ENCODE measurements at places on chromosomes 13 and 19. TPM values are rescaled to one million over a fixed set of nuclear protein-coding genes. Genes with fewer than 3 reads are reported as not detected.

GRCh38 chr13:20002787-20003186 is 44.3 kb downstream of the ZMYM2 start:
- no peak for DNase-seq

GRCh38 chr13:25001476-25002206 is 94.3 kb upstream of the PABPC3 start:
- no peak for DNase-seq

DNA sequence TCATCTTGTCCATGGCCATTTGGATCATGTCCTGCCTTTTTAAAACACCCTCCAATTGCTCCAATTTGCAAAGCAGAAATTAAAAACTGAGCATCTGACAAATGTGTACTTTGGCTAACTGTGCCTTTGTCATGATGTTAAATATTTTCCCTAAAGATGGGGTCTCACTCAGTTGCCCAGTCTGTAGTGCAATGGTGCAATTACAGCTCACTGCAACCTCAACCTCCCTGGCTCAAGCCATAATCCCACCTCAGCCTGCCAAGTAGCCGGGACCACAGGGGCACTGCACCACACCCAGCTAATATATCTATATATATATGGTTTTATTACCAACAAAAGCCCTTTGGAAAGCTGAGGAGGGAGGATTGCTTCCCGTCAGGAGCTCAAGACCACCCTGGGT is 782.7 kb downstream of the UQCRFS1 start:
- DNase-seq = no peak

DNA sequence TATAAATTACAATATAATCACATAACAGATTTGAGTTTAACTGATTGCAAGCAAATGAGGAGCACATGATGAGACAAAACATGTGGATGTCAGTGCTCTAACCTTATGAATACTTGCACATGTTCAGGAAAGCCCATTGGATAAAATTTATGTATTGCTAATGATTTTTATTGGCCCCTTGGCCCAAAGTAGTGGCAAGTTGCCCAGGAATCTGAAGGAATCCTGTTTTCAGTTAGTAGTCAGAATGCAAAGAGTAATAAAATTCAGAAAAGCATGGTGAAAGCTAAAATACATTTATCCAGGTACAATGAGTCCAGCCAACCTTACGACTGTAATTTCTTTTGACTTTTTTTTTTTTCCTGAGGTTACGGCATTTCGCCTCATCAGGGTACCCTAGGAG is 1539.4 kb downstream of the EFNB2 start:
- no peak for DNase-seq

TEX101 gene
- not detected for total RNA-seq

IGSF23 gene
- total RNA-seq = 0.93 TPM

DNA sequence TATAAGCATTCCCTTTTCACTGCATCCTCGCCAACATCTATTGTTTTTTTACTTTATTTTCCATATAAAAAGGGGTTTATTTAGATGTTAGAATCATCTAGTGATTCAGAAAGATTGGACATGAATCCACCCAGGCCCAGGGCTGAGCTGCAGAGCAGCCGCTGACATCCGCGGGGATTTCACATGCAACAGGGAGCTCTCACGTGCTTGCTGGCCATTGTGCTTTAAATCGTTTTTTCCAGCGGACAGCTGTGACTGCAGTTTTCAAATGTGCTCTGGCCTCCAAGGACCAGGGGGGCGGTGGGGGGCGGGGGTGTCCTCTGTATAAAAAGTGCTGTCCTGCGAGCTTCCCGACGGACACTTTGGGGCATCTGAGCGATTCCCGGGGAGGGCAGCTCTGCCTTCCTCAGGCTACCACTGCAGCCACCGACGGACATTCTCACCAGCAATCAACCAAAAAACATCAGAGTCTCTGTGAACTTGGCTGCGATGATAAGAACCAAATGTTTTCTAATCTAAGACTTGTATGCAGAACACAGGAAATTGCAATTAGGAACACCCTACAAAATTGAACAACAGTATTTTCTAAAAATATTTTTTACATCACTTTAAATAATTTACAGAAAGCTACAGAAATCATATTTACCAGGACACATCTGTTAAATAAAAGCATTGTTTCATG is 12.6 kb downstream of the RB1 start:
- DNase-seq = no peak

GRCh38 chr19:1087813-1088415 is 7.3 kb downstream of the POLR2E start:
- DNase-seq = no peak

SIGLEC5 gene
- total RNA-seq = not detected

NLRP7 gene
- total RNA-seq = 0.98 TPM

PLPPR3 gene
- total RNA-seq = 29.2 TPM

RFPL4A gene
- not detected for total RNA-seq

DNA sequence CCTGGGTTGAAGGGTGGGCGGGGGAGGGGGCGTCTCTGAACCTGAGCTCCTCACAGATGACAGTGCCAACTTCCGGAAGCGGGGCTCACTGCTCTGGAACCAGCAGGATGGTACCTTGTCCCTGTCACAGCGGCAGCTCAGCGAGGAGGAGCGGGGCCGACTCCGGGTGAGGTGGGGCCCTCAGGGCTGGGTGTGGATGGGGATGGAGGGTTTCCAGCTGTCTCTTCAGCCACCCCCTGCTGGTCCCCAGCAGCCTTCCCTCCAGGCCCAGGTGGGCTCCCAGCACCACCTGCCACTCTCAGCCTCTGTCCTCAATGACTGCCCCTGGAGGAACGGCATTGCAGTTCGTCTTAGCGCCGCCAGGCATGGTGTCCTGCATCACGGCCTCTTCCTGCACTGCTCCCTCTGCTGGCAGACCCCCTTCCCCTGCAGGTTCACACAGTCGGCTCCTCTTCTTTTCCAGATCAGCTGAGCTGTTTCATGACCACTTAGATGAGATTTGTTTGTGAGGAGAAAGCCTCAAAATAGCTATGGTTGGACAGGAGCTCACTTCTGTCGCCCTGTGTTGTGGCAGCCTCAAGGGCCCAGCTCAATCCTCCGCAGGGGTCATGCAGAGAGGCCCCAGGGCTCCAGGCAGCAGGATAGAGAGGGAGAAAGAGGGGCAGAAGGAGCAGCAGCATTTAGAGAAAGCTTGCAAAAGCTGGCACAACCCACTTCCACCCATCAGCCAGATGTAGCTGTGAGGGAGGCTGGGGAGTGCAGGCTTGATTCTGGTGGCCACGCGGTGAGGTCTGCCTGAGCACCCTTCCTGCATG is 2.5 kb upstream of the GARIN5A start:
- no peak for DNase-seq

ZNF98 gene
- not detected for total RNA-seq

DNA sequence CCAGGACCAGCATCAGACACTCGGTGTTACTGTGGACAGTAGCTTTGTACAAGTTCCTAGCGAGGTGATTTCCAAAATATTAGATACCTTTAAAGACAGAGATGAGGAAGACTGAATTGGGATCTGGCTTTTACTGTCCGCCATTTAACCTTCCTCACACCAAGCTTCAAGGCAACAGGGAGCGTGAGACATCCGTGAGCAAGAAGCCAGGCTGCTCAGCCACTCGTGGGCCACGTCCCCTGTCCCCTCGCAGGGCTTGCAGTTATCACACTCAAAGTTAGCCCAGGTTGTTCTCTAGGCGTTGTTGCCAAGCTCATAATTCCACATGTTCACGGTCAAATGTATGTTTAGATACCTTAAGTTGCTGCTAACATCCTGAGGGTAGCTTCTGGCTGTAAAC is 102.9 kb downstream of the COL4A2 start:
- no peak for DNase-seq

DNA sequence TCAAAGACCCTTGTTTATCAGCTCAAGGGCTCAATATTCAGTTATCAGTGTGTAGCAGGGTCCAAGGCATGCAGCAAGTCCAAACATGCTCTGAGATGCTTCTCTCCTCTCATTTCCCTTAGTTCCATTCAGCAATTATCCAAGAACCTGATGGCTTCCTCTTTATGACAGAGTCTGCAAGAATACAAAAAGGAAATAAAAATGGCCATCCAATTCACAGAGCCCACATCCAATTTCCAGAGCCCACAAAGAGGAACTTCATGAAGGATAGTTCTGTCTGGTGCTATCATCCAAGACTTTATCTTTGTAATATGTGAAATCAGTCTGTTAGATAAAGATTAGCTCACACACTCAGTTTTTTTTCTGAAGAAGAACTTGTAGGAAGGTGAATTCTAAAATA is 217.2 kb downstream of the LACC1 start:
- no peak for DNase-seq

DNA sequence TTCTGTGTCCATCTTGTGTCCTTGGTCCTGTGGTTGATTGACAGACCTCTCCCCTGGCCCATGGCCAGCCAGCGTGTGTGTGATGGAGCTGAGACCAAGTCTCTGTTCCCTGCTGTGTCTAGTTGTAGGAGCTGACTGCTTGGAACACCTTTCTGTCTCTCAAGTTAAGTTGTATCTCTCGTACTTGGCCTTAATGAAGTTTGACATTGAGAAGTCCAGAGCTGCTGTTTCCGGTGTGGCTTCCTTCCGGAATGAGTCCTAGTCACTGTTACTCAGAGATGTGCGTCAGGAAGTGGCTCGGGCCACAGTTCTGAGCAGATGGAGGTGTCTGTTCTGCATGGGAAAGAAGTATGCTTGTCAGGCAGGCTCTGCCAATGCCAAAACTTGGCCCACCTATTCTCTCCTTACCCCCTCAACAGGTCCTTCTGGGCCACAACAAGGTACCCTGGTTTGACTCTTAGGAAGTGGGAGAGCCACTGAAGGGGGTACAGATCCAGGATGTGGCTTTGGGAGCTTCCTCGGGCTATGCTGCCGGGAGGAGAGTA is 54.3 kb downstream of the GATAD2A start:
- DNase-seq = no peak

CD37 gene
- not detected for total RNA-seq
